ENCODE measurements at places on chromosomes 11 and 22.

GRCh38 chr22:47602732-47603131, 840.3 kb downstream of the TBC1D22A start:
- DNase-seq = no peak

DNA sequence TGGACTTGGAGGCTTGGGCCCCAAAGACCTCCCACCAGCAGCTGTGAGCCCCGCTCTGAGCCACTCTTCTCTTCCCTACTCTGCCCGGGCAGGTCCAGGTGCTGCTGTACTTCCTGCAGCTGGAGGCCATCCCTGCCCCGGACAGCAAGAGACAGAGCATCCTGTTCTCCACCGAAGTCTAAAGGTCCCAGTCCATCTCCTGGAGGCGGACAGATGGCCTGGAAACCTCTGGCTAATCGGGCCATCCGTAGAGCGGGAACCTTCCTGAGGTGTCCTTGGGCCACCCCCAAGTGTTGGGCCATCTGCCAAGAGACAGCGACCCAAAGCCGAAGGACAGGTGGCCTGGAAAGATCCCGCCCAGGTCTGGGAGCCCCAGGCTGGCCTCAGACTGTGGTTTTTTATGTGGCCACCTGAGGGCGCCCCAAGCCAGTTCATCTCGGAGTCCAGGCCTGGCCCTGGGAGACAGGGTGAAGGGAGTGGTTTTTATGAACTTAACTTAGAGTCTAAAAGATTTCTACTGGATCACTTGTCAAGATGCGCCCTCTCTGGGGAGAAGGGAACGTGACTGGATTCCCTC, 135.1 kb downstream of the BCR start:
- DNase-seq = peak; percentile 42

DNA sequence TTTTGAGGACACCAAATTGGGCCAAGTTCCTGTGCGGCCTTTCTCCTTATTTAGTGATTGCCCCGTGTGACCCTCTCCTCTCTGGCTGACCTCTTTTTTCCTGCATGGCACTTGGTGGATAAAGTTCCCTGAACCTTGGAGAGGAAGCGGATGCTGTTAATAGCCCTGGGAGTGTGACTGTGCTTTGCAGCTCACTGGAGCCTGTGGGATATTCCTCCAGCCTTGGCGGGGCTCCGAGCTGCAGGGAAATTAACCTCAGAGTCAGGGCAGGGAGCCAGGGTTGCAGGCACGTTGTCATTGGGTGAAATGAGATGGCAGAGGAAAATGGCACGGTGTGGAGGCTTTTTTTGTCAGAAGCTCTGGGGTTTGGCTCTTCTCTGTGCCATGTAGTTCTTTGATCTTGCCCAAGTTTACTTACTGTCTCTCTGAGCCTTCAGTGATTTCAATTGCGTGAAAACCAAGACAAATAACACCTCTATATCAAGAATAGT, 965 bp downstream of the OR9Q1 start:
- no peak for DNase-seq

GRCh38 chr11:66727282-66728037, 1.6 kb downstream of the SPTBN2 start:
- DNase-seq = peak; percentile 7

DNA sequence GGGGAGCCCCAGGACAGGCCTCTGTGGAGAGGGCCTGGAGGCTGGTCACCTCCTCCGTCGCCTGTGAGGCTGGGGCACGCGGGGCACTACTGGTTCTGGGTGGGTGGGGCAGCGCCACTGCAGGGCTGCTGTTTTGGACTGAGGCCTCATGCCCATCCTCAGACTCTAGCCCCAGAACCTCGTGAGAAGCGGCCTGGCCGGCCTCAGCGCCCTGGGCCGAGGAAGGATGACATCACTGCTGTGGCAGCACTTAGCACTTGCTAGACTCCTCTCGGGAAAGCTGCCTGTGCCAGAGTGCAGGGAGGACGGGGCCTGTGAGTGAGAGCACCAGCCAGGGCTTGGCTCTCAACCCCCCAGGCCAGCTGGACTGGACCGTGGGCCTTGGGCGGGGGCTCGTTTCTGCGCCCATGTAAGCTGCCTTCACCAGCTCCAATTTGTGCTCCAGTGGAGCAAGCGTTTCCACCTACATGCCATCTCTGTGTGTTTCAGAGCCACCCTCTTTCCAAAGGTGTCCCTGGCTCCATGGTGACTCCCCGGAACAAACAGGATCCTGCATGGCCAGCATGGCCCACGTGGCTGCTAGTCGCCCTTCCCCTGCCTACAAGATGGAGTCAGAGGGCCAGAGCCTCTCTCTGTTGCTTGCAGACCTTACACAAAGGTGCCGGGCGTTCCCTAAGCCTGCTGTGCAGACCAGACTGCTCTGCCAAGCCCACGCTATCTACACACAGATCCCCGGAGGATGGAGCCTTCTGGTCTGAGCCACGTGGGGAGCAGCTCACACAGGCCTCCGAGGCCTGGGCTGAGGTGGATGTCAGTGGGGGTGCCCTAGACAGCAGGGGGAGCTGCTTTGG, 102.9 kb downstream of the CTTN start:
- DNase-seq = no peak

DNA sequence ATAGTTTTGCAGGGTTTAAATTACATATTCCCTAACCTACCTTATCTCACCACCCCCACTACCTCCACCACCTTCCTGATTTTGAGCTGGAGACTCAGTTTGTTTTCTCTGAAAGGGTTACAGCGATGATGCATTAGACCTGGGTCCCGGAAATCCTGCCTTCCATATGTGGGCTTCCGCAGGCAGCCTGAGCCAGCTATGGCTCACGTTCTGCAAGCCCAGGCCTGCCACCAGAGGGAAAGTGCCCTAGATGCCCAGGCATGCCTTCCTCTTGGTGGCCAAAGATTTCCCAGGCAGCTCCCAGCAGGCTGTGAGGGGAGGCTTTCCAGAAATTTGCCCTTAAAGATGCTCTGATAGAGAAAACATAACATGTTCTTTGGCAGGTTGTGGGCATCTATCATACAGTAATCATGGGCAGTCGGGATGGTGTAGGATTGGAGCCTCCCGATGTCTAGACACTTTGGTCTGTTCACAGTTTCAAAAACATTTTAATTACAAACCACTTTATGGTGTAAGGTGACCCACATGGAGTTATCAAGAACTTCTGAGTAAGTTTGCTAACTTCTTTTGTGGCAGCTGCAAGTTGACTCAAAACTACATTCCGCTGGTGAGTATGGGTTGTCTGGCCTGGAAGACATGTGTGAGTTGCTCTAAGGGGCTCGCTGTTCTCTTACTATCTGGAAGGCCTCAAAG, 79.3 kb downstream of the MICAL2 start:
- peak; percentile 33 for DNase-seq

DNA sequence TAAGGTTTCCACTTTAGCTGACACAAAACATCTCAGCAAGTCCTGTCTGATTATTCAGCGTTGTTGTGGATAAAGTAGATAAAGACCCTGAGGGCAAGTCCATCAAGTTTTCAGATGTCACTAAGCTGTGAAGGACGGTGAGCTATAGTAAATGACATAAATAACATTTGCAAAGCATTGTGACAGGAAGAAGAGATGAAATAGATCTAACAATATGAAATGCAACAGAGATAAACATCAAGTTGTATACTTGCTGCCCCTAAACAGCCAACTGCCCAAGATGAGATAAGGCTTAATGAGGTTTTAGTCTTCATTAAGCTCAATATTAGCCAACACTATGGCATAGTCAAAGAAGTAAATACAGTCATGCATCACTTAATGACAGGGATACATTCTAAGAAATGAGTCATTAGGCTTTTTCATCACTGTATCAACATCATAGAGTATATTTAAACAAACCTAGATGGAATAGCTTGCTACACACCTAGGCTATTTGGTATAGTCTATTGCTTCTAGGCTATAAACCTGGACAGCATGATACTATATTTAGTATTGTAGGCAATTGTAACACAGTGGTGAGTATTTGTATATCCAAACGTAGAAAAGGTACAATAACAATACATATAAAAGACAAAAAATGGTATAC, 625.1 kb upstream of the ANO5 start:
- DNase-seq = no peak

GRCh38 chr11:62554387-62555167, 8.0 kb upstream of the AHNAK start:
- no peak for DNase-seq

- peak; percentile 91 for DNase-seq
These were observed 31.4 kb downstream of the PISD start for GRCh38 chr22:31630331-31631329.

DNA sequence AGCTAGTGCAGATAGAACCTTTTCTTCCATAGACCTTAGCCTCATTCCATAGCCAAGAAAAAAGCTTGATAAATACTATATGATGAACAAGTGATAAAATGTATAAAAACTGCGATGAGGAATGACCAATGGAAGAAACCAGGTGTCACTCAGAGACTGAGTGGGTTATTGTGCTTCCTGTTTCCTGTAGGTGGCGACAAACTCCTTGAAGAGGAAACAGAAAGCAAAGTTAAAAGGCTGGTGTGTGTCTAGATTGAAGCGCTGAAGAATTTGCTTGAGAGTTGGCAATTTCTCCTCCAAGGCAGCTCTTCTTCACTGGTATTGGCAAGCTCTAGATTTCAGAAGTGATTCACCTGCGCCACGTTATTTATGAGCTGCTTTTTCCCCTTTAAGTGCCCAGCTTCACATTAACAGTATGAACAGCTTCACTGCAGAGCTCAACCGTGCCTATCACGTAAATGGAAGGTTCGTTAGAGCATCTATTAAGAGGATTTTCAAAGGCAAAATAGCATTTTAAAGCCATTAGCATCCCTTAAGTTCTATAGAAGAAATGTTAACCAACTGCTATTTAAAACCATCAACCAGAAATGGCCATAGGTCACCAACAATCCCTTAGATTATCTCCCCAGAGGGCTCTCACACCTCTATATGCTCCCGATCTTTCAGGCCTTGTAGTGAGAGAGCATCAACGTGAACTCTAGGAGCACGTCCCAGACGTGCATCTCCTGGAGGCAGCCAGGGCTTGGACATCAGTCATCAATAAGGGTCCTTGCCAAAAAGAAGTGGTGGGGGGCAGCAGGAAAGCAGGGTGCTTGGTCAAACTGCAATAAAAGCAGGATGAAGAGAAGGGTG, 179.4 kb downstream of the CADM1 start:
- DNase-seq = no peak

GRCh38 chr11:67032830-67033551, 10.1 kb downstream of the SYT12 start:
- no peak for DNase-seq

GRCh38 chr11:9139628-9140357, 48.4 kb upstream of the SCUBE2 start:
- DNase-seq = no peak

- peak; percentile 40 for DNase-seq
These were observed 2.7 kb upstream of the PDE2A start for GRCh38 chr11:72676861-72677341.

DNA sequence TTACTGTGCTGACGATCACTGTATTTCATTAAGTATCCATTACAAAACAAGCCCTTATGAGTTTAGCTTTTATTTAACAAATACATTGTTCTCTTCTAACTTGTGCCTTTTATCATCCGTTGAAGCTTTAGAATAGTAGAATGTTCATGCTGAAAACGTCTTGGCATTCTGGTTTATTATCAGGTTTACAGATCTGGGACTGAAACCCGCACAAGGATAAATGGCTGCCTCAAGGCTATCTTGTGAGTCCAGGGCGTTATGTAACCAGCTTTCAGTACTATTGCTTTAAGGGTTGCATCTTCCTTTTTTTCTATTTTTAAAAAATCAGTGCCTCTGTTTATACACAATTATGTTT, 66.6 kb upstream of the PRODH start:
- no peak for DNase-seq

- DNase-seq = no peak
These were observed 612 bp downstream of the XBP1 start for GRCh38 chr22:28799606-28800307.

DNA sequence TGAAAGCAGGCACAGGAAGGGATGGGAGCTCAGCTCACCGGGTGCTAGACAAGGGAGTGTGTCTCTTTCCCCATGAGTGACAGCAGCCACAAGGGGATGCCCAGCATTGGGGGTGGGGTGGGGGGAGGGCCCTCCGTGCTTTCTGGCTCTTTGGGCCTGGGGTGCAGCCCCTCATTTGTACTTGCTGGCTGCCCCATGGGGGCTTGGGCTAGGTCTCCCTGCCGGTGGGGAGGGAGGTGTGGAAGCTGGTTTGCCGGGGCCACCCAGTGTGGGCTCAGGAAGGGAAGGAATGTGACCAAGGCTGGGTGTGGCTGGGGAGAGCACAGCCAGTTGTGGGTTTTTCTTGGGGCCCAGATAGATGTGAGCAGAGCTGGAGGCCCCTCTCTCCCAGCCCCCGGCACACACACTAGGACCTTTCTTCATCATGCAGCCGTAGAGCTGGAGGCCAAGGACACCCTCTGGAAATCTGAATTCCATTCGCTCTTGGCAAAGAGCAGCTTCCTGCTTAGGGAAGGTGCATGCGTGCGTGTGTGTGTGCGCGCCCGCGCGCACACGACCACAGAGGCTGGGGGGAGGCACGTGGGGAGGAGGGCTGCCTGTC, 25.8 kb downstream of the KCNQ1OT1 start:
- no peak for DNase-seq

DNA sequence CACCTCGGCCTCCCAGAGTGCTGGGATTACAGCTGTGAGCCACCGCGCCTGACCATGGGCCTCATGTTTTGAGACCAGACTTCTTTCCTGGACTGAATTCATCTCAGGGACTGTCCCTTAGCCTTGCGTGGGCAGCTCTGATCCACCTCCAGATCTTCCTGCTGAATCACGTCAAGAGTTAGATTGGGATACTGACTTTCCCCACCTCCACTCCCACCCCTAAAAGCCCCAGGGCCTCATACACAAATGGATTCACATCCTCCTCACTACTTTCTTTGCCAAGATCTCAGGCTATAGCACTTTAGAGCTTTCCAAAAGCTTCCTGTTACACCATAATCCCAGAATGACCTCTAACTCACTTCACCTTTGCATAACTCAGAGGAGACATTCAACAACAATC, 12.1 kb downstream of the CCDC87 start:
- DNase-seq = no peak

DNA sequence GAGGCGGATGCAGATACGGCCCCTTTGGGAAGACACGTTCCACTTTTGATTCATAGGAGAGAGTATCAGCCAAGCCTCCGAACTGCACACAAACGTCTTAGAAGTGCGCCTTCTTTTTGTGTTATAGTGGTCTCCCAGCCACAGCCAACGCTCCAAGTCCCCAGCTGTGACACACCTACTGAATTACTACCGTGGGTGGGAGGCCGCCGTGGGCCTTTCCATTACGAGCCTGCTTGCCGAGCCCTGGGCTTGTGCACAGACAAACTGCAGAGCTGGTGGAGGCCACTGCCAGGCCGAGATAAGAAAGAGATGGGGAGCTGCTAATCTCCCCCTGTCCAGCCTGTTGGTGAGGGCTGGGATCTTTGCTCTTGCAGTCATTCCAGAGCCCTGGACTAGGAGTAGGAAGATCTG, 761 bp downstream of the HMBS start:
- no peak for DNase-seq

GRCh38 chr11:34653851-34654482, 33.1 kb downstream of the EHF start:
- DNase-seq = peak; percentile 38
